ENCODE measurements at places on chromosomes 4 and X.

DNA sequence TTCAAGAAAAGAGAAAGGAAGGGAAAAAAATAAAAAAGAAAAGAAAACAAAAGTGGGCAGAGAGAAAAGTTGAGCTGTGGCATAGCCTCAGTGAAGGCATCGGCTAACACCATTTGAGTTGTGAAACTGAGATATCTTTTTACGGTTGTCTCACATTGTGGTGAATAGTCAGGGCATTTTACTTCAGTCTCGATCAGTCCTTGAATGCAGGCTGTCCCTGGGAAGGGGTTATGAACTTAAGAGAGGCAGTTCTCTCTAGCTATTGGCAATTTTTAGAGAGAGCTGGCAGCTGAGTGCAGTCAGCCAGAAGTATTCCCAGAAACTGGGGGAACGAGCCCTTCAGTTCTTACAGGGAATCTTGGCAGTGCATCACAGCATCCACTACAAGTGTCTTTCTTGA, 93.5 kb upstream of the SLC6A14 start:
- no peak for DNase-seq

DNA sequence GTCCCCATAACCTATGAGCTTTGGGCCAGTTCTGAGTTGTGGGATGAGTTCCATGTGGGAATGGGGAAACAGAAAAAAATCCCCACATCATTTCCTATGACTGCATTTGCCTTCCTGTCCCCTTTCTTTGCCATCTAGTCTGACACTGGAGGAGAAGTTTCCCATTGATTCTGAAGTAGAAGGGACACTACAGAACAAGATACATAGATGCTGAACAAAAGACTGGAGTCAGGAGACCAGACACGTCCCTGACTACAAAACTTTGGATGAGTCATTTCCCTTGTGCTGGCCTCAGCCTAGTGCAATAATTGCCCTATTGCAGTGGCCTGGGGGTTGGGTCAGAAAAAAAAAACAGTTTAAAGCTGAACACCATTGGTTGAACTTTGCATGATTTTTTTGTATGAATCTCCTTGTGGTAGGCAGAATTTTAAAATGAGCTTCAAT, 22.1 kb downstream of the BEX3 start:
- no peak for DNase-seq

GRCh38 chr4:147094238-147094637, 148.6 kb upstream of the TTC29 start:
- no peak for DNase-seq

- peak; percentile 42 for DNase-seq
These were observed 136.2 kb upstream of the BMPR1B start for GRCh38 chr4:94621491-94622080.

DNA sequence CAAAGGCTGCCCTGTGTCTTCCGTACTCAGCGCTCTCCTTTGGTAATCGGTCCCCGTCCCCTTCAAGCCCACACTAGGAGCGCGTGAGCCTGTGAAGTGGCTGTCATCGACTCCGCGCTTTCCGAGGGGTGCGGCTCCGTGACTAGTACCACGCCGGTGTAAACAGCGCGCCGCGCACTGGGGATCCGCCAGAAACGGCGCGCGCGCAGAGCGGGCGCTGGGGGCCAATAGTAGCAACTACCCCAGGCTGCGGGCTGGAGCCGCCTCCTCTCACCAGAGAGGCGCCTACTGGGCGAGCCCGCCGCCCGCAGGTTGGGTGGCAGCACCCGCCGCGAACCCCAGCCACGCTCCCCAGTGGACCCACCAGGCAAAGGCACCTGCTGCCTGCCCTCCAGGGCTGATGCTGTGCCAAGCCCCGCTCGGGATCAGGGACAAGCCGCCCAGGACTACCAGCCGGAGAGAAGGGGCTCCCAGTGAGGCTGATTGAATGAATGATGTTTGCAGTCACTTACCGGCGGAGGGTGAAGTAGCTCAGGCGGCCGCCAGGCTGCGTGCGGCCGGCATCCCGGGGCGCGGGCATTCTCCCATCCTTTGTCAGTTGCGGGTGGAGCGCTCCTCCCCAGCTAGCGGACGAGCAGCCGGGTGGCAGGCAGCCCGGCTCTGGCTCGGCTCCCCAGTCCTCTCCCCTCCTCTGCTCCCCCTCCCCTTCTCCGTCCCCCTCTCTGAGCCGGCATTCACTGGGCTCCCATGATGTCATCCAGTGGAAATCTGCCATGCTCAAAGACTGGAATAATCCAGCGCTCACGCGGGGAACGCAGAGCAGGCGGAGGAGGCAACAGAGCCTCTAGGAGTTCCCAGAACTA, 370.3 kb upstream of the SMIM31 start:
- peak; percentile 2 for DNase-seq

GRCh38 chr4:21571100-21571499, 377.5 kb downstream of the KCNIP4 start:
- no peak for DNase-seq

GRCh38 chr4:101355246-101355645, 7.9 kb upstream of the PPP3CA start:
- DNase-seq: no peak

GRCh38 chr4:173360587-173361221, 10.1 kb upstream of the SAP30 start:
- DNase-seq: peak; percentile 4

DNA sequence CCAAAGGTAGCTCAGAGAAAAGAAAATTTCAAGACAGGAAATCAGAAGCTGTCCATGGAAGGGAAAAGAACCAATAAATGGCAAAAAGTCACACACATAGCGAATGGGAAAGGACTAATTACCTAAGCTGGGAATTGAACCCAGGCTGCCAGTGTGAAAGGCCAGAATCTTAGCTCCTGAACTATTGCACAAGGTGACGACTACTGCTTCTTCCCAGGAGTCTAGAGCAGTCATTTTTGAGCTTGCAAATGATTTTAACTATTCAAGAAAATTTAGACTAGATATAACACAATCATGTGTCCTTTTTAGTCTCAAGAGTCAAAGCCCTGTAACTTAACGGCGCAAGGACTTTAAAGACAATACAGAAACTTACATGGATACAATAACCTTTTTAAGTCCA, 34.1 kb upstream of the ZNF81 start:
- no peak for DNase-seq

DNA sequence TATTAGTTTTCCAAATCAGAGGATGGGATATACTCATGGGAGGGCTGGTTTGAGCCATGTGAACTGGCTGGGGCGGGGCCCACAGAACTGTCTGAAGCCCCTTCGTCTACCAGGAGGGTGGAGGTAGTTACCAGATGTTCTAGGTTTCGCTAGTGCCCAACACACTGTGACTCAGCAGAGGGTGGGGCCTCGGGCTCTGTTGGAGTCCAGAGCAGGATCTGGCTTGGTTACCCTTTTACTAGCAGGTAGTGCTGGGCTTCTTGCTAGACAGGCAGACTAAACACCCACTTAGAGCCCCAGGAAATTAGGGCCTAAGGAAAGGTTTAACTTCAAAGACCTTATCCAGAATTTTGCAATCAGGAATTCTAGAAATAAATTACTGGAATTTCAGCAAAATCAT, 56.2 kb upstream of the CHRDL1 start:
- DNase-seq: no peak

GRCh38 chr4:188110741-188111471, 1.5 kb upstream of the TRIML2 start:
- DNase-seq: no peak

All from NCI-H446 (cell line).